Sigmoid colon (tissue), 7 donors: ENCODE measurements at places on chromosomes 5 and 9. TPM values are rescaled to one million over a fixed set of nuclear protein-coding genes. Genes with fewer than 3 reads are reported as not detected.

Gene PPIC
- polyA plus RNA-seq = 21.6 TPM

Gene BHMT2
- 0.86 TPM for polyA plus RNA-seq

DNA sequence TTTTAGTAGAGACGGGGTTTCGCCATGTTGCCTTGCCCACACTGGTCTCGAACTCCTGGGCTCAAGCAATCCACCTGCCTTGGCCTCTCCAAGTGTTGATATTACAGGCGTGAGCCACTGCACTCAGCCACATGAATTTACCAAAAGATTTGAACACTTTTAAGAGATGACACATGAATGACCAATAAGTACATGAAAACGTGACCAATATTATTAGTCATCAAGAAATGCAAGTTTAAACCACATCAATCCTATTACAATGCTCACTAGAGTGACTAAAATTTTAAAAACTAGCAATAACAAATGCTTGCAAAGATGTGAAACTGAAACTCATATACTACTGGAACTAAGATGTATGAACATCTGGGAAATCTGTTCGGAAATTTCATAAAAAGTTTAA, 54.3 kb downstream of the NR6A1 start:
- DNase-seq = no peak

GRCh38 chr5:139577689-139578290, 16.7 kb downstream of the UBE2D2 start:
- no peak for DNase-seq

DNA sequence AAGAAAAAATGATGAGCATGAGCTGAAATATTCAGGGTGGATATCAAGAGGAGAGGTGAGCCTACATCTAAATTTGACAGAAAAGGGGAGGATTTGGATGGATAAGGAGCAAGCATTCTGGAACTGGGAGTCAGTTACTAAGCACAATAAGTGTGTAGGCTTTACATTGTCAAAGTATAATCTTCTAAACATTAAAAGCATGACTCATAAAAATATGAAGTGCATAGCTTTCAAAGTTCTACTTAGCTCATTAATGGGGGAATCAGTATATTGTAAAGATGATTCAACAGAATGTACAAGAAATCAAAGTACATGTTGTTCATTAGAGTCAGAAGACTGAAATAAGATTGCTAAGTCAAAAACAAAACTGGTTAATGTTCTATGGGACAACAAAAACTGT, 248.0 kb upstream of the GAS1 start:
- DNase-seq = no peak

- DNase-seq = no peak
Measured at GRCh38 chr9:97924386-97924785, 2.1 kb upstream of the TRMO start.

Gene TAF1L
- polyA plus RNA-seq = not detected

GRCh38 chr9:108708448-108708847, 147.3 kb downstream of the ACTL7B start:
- DNase-seq = peak; percentile 84

GRCh38 chr9:133677126-133678010, 41.2 kb downstream of the DBH start:
- no peak for DNase-seq

Gene CCDC192
- polyA plus RNA-seq = not detected

- DNase-seq = no peak
Measured at GRCh38 chr5:137657073-137657472, 78.8 kb downstream of the KLHL3 start.

DNA sequence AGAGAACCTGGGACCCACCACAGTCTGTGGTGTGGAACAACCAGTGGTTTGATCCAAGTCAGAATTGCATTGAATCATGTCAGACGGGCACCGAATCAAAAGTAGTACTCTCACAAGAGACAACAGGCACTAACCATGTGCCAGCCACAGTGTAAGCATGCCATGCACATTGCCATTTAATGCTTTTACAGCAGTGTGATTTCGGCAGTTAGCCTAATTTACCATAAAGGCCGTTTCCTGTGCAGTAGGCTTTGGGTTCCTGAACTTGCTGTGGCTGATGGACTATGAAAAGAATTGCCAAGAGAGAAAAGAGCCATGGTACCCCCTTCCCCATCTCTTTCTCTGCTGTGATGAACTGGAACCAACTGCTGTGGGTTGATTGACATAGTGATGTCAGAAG, 540.6 kb downstream of the EBF1 start:
- DNase-seq = no peak

Gene GHR
- 2.4 TPM for polyA plus RNA-seq

GRCh38 chr5:148418511-148418910, 34.8 kb downstream of the FBXO38 start:
- no peak for DNase-seq

- no peak for DNase-seq
Measured at GRCh38 chr9:70902171-70902570, 219.2 kb downstream of the TRPM3 start.

DNA sequence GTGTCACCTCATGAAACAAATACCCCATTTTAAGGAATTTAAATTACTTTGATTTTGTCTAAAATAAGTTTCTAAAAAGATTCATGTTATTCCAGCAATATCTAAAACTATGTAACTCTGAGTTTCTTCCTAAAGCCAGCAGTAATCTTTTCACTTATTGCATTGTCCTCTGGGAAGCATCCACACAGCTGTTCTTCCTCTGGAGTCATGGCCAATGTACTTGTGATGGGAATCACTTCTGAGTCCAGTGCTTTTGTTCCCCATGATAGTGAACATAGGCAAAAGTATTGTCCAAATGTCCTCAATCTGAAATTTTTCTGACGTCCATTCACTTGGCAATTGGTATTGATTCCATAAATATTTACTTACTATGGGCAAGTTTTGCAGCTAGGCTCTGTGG, 125.0 kb downstream of the STARD4 start:
- no peak for DNase-seq

DNA sequence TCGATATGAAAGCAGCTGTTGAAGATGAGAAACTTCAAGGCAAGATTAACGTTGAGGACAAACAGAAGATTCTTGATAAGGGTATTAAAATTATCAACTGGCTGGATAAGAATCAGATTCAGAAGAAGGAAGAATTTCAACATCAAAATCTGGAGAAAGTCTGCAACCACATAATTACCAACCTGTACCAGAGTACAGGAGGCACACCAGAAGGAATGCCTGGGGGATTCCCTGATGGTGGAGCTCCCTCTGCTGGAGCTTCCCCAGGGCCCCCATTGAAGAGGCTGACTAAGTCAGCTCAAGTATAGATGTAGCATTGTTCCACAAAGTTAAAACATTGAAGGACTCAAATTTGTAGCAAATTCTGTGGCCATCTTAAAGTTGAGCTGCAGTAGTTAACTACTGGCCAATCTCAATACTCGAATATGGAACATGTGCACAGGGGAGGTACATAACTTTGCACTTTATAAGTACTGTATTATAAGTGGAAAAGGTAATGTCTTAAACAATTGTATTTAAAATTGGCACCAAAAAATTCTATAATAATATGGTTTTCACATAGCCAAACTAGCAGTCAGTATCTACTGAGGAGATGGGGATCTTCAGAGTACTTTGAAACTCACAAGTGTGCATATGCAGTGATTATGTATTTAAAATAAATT, 237.5 kb downstream of the CHSY3 start:
- DNase-seq = no peak

Gene NDST1
- 39.4 TPM for polyA plus RNA-seq

DNA sequence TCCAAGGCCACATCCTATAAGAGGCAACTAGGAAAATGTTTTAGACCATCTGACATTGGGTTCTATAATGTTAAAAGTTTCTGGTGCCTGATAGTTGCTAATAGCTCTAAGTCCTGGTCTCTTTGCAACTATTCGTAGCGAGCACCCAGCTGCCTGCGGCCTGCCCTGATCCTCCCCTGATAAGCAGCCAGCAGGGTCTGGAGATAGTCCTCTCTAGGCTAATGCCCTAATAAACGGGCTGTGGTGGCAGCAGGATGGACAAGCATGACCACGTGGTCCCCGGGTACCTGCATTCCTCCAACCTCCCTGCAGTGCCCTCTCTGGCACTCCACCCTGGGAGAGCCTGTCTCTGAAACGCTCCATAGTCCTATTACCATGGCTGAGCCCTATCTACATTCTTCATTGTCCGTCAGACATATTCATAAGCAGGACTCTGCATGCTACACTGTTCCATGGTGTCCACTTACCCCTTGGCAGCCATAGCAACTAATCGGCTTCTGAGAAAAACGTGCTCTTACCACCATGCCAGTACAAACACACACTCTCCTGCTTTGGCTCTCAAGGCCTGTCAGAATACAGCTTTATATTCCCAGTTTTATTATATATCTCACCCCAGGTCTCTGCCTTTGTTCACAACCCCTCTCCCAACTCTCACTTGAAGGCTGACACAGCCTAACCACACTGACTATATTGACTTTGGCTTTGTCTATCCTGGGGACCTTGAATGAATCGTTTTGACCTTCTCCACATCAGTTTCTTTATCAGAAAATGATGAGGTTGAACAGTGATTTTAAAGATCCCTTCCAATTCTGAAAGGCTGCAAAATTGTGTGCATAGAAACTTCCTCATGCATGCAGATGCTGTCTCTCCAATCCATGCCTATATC, 49.9 kb upstream of the DAPK1 start:
- DNase-seq = no peak

Gene CHSY3
- 0.50 TPM for polyA plus RNA-seq

DNA sequence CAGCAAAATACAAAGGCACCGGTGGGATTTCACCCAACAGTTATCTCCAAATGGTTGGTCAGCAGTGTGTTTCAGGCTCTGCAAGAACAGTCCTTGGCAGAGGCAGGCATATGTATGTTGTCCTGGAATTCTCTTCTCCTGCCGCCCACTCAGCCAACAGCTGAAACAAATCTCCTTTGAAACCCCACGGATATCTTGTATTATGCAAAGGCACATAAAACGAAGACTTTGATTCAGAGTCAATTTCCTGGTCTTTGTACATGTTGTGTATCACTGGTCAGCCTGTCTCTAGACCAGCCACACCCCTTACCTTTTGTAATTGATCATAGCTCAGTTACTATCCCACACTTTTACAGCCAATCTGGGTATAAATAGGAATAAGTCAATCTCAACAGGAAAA, 29.2 kb downstream of the FREM1 start:
- DNase-seq = no peak

GRCh38 chr9:133920471-133920870, 71.7 kb downstream of the VAV2 start:
- no peak for DNase-seq

DNA sequence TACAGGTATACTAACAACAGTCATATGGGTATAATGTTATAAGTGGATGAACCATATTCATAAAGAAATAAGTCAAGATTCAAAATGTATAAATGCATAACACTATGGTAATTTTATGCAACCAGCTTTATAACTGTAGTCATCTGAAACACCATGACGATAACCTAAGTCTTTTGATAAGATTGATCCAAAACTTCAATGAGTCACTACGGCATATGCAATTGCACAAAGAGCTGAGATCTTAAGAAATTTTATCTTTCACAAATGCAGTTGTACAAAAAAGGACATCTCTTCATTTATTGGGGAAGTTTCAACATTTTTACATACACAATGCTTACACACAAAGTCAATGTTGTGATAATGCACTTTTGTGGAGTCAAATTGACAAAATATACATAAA, 20.3 kb downstream of the FAM81B start:
- DNase-seq = no peak

DNA sequence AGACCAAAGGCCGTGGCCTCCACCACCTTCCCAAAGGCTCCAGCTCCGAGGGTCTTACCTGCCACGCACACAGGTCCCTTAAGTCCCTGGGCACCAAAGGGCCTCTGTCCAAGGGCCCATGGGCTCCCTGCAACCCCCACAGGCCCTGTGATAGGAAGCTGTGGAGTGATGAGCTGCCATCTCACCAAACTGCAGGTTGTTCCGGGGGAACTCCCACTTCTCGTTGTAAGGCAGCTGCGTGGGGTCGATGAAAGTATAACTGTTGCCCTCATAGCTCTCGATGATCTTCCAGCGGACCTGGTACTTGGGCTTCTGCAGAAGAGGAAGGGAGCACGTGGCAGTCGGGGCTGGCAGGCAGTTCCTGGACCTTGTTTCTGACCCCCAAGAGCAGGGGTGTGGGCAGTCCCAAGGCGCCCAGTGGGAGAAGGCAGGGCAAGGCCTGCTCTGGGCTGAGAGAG, 24.8 kb downstream of the CSF1R start:
- DNase-seq = peak; percentile 61
